Foreskin keratinocyte (primary cell): ENCODE measurements at places on chromosomes 16 and 17.

DNA sequence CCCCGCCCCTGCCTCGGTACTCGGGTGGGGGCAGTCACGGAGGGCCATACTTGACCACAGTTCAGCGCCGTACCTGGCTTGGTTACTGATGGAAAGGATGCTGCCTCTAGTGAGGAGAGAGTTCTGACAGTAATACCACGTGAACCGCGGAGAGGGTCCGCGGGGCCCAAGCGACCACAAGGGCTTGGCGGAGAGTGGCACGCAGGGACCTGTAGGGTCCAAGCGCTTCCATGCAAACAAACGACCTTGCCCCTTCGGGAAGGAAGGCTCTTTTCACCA, 9.2 kb downstream of the KDM6B start:
- DNase-seq: no peak

DNA sequence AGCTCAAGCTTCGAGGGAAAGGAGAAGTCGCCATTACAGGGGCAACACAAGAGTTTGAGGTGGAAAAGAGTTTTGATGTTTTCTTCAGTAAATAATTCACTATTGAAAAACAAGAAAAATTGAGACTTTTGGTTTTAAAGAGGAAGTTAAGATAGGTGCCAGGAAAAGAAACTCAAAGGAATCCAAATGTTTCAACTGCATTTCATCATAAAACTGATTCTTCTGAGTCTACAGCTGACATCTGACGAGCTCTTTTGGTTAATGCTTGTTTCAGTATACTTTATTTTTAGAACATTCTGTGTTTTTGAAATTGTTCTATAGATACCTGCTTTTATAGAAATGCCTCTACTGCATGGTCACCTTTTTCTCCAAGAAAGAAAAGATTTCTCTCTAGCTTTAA, 54.0 kb downstream of the ERN1 start:
- no peak for DNase-seq

DNA sequence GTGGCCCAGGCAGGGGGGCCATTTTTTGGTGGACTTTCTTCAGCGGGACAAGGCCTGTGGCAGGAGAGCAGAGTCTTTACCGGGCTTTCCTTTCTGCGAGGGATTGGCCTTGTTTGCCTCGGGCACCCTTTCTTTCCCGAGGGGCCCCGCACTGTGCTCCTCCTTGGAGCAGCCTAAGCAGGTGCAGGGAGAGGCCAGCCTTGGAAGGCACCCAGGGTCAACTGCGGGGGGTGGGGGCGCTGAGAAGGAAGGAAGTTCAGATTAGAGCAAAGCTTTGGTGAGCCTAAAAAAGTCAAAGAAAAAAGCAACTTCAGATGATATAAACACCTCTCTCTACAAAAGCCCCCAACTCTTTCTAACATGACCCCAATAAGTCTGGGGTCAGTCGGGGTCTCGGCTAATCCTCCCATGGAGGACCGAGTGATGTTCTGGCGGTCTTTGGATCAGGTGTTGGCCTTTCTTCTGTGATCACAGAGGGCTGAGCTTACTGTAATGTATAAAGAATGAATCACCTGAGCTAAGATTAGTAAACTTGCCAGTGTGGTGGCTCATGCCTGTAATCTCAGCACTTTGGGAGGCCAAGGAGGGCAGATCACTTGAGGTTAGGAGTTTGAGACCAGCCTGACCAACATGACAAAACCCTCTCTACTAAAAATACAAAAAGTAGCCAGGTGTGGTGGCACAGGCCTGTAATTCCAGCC, 63.0 kb downstream of the PGS1 start:
- DNase-seq: peak; percentile 7

DNA sequence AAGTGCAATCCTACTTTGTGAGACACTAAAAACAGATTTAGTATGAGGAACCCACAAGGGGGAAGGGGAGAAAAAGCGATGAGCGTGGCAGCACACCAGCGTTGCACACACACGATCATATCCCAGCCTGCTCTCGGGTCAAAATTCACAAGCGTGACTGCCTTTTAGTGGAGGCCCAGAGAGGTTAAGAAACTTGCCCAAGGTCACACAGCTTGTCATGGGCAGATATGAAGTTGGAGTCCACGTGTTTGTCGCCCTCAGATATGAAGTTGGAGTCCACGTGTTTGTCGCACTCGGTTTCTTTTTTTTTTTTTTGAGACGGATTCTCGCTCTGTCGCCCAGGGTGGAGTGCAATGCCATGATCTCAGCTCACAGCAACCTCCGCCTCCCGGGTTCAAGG, 58.3 kb downstream of the TIMM22 start:
- DNase-seq: no peak

DNA sequence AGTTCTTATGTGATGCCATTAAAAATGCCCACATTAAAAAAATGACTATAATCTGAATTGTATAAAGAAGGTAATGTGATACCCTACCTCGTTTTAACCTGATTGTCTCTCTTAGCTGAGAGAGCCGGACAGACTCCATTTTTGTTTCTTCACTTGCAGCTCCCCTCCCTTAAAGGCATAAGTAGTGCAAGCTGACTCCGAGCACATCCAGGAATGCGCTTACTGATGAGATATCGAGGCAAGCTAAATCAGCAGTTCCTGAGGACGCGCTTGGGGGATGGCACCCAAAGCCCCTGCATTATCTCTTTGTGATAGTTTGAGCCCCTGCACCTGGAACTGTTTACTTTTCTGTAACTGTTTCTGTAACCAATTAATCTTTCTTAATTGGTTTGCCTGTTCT, 6.3 kb downstream of the KRT24 start:
- no peak for DNase-seq

GRCh38 chr17:39933912-39934311, 6.4 kb downstream of the LRRC3C start:
- DNase-seq: no peak

- DNase-seq: no peak
These were observed 21.4 kb upstream of the MPRIP start for GRCh38 chr17:17020821-17021193.

- DNase-seq: no peak
These were observed 36.1 kb downstream of the TNFRSF13B start for GRCh38 chr17:16935786-16936185.

- no peak for DNase-seq
These were observed 3.3 kb downstream of the GAS2L2 start for GRCh38 chr17:35749560-35750412.

DNA sequence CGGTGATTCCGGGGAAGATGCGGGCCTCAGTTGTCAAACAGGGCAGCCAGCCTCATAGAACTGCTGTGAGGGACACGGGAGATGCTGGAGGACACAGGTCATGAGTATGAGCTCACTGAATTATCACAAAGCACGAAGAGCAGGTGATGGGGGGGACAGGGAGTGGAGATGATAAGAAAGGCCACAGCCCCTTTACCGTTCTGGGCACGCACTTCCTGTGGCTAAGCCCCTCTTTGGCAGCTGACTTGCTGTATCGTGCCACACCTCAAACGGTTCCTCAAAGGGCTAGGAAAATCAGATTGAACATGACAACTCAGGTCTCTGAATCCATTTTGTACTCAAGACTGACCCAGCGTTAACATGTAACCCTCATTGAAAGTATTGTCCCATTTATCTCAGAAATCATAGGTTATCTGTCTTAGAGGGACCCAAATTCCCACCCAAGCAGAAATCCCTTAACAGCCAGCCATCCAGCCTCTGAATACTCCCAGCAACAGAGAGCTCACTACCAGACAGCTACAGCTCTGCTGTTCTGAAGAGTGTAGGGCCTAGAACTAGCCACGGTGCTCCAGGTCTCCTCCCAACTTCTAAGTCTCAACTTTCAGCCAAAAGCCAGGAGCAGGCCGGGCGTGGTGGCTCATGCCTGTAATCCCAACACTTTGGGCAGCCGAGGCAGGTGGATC, 5.0 kb upstream of the SRL start:
- DNase-seq: no peak

- DNase-seq: no peak
These were observed 2266.5 kb downstream of the TP53TG3F start for GRCh38 chr16:35725949-35726348.

DNA sequence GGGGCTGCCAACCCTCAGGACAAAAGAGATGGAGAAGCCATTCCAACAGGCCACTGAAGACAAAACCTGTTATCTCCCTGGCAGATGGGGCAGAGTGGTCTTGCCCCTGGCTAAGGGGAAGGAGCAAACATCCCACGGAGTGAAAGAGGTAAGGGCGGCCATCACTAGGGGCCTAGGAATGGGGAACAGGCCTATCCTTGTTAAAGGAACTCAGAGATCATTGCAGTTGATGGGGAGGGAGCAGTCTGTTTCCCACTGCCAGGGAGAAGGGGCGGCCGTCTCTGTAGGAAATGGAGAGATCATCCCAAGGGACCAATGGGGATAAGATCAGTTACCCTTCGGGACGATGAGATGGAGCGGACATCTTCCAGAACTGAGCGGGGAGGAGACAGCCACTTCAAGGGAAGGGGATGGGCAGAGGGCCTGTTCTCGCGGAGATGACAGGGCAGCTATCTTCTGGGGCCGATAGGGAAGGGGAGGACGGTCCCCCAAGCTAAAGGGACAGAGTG, 581 bp upstream of the TMEM208 start:
- DNase-seq: no peak

DNA sequence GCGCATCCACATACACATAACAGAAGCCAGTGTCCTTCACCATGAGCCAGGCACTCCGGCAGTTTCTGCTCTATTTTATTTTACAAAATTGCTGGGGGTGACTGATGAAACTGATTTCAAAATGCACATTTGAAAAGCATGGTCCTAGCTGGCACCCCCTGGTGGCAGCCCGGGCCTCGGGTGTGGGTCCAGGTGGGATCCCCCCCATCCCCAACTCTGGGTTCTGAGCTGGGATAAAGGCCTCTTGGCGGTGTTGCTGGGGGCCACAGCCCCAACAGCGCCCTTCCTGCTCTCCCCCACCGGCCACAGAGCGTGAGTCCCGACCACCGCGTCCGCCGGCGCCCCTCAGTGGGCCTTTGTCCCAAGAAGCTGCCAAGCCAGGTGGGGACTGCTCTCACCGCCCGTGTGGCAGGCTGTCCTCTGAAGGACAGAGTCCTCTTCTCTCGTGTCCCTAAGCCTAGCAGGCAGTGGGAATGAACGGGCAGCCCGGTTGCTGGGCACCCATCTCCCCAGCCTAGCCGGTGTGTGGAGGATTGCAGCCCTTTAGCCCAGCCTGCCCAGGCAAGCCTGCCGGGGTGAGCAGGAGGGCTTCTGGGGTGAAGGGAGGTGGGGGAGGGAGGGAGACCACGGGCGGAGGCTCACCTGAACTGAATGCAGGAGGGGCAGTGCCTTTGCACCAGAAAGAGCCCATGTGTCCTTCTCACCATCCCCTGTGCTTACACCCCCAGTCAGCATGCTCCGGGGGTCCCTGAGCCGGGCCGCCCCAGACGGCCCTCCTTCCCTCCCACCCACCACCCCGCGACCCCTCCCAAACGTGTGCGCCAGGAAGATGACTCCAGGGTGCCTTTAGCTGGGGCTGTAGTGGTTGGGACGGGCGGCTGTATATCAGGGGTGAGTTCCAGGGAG, 898 bp downstream of the SNAI3 start:
- peak; percentile 26 for DNase-seq

DNA sequence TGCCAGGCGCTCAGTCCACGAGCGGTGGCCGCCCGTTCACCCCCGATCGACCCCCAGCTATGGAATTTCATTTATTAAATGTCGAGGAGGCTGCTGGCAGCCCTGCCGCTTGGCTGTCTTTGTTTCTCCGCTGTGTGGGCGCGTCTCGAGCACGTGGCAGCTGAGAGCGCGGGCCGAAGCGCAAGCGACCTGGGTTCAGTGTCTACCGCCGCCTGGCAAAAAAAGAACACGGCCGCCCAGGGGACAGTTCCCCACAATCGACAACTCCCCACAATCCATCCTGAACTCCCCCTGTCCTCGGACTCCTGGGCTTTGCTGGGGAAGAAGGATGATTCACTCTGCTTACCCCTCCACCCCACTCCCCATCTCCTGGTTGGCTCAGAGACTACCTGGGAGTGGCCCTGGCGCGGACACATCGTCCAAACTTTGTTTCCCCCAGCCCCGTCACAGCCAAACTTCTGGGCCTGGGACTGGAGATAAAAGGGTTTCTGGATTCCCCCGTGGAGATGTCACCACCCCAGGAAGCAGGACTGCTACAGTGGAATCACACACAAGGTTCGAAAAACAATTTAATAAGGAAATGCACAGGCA, 1.7 kb upstream of the ANKRD13B start:
- DNase-seq: peak; percentile 50

DNA sequence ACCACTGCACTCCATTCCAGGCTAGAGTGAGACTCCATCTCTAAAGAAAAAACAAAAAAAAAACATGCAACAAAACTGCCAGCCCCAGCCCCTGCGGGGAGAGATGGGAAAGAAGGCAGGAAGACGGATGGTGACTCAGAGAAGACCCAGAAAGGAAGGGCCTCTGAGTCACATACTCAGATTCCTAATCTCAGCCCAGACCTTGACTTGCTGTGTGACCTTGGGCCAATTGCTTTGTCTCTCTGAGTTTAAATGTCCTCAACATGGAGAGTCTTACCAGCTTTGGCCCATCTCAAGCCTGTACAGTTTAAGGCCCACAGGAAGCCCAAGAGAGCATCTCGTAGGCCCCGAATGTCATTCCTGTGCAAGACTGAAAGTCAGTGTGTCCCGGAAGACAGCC, 86.5 kb upstream of the LHX1 start:
- peak; percentile 87 for DNase-seq

DNA sequence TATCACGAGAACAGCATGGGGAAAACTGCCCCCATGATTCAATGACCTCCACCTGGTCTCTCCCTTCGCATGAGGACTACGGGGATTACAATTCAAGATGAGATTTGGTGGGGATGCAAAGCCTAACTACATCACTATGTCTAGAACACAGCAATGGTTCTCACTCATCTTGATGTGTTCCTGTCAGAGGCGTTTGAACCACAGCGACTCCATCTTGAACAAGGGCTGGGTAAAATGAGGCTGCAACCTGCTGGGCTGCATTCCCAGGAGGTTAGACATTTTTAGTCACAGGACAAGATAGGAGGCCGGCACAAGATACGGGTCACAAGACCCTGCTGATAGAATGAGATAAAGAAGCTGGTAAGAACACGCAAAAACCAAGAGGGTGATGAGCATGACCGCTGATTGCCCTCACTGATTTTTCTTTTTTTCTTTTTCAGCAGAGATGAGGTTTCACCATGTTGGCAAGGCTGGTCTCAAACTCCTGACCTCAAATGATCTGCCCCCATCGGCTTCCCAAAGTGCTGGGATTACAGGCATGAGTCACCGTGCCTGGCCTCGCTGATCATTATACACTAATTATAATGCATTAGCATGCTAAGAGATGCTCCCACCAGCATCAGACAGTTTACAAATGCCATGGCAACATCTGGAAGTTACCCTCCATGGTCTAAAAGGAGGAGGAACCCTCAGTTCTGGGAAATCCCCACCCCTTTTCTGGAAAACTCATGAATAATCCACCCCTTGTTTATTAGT, 3.0 kb upstream of the PPY start:
- no peak for DNase-seq

GRCh38 chr16:51159865-51160264, 8.8 kb upstream of the SALL1 start:
- no peak for DNase-seq
